ENCODE measurements at places on chromosomes 6 and 20.

- no peak for DNase-seq
These were observed 35.4 kb downstream of the GCNT2 start for GRCh38 chr6:10556589-10556988.

DNA sequence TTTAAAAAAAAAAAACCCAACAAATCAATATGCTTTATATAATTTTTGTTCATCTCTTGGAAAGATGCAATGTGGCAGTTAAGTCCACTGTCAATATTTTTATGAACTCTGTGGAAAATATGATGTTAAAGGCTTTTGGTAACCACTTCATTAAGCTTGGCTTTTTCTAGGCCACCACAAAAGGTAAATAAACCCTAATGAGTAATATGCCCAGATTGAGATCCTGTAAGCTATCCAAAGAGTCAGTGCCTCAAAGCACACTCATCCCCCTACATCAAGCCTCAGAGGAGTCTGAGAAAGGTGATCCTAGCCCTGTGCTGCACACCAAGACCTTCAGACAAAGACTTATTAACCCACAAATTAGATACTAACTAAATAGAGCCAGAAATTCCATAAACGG lies 121.1 kb downstream of the CDC5L start:
- no peak for DNase-seq

DNA sequence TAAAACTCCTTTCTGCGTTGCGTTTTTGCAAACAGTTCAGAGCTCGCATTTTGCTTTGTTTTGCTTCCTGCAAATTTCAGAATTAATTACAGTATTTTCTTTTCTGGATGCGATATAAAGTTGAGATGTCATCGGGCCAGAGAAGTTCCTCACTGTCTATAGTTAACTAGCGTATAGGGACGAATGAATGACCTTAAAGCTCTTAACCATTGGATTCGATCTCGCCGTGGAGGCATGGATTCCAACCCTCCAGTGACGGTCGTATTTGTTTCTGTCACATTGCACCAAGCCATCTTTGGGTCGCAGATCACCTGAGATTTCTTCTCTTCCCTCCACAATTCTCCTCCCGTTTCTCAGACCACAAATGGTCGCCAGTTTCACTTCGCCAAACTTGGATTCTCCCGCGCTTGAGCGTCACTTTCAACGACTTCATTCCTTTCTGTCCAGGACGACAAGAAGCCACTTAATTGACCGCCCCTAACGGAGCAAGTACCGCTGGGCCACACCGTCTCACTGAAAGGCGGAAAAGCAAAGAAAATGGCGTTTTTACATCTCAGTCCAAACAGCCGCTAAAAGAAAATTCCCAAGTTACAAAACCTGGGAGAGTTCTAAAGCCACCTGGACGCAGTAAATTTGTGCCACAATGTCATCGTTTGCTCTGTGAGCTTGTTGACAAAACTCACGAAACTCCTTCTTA lies 85.3 kb upstream of the ZNF184 start:
- DNase-seq: no peak

DNA sequence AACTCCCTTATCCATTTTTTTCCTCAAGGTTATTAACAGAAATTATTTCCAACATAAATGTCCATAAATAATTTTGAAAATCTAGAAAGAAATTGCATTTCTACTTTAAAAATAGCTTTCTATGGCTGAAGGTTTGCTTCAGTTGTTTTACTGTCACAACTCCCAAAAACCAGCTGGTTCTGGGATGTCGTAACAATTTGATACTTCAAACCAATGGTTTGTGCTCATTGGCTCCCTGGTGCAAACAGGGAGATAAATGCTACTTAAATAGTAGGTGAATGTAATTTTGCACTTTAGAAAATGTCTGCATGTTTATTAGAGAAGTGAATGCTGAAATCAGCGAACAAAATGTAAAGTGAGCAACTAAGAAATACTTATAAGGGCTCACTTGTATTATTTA lies 31.1 kb downstream of the LAMA2 start:
- DNase-seq: no peak

GRCh38 chr6:18733921-18734550 lies 346.9 kb downstream of the RNF144B start:
- DNase-seq: no peak

DNA sequence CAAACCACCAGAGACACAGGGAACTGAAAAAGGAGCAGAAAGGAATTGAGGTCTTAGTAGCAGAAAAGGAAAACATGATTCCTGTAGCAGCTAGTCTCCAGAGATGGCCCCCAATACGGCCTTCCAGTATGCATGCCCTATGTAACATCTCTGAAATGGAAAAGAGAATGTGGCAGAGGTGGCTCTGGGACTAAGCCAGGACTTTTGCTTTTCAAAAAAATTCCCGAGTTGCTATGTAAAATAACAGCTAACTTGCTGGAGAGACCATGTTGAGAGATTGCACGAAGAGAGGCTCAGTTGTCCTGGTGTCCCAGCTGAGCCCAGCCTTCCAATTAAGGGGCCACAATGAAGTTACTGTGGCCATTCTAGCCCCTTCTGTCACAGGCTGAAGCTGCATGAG lies 27.7 kb downstream of the IL20RA start:
- no peak for DNase-seq

- DNase-seq: no peak
These were observed 5.3 kb upstream of the FUCA2 start for GRCh38 chr6:143516690-143517446.

GRCh38 chr6:167687116-167687725 lies 139.5 kb upstream of the AFDN start:
- DNase-seq: no peak

GRCh38 chr6:36758516-36759147 lies 61.0 kb downstream of the RAB44 start:
- no peak for DNase-seq

DNA sequence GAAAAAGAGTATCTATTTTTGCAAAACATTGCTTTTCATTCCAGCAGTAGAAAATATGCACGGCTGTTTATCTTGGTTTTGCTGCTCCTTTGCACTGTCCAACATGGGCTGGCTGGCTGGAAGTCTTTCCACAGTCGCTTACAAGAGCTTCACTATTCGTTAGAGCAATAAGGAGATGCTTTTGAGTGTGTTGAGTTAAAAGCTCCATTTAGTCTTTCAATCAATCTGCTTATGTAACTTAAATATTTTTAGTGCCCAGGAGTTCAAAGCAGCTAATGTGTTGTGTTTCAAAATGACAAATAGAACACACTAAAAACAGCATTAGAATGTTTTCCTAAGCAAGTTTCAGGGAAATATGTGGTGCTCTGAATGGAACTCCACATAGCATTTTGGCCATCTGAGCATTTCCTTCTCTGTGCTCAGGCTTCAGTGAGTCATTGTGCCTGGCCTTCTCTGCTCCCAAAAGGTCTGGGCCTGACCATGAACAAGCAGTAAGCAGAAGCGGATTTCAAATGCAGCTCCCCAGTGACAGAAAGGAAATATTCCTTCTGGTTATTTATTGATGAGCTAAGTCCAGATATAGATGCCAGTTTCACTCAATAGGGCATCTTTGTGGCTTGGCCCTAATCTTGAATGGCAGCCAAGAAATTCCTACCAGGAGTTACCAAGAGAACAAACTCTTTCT lies 580.3 kb downstream of the TENT5A start:
- DNase-seq: no peak

GRCh38 chr20:46359233-46359751 lies 47.1 kb downstream of the ELMO2 start:
- DNase-seq: no peak

- no peak for DNase-seq
These were observed 216.2 kb downstream of the RIMS1 start for GRCh38 chr6:72102561-72102960.

GRCh38 chr6:98925831-98926230 lies 21.9 kb downstream of the FBXL4 start:
- no peak for DNase-seq

DNA sequence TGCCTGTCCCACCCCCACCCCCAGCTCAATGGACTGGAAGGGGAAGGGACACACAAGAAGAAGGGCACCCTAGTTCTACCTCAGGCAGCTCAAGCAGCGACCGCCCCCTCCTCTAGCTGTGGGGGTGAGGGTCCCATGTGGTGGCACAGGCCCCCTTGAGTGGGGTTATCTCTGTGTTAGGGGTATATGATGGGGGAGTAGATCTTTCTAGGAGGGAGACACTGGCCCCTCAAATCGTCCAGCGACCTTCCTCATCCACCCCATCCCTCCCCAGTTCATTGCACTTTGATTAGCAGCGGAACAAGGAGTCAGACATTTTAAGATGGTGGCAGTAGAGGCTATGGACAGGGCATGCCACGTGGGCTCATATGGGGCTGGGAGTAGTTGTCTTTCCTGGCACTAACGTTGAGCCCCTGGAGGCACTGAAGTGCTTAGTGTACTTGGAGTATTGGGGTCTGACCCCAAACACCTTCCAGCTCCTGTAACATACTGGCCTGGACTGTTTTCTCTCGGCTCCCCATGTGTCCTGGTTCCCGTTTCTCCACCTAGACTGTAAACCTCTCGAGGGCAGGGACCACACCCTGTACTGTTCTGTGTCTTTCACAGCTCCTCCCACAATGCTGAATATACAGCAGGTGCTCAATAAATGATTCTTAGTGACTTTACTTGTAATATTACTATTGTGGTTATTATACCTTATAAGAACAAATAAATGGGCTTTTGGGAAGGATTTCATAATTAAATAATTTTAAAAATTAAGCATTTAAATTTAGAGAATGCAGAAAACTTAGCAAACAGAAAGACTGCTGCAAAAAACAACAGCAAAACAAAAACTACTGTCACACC lies 8.4 kb downstream of the CDKN1A start:
- no peak for DNase-seq

- no peak for DNase-seq
These were observed 333.3 kb upstream of the ZFP64 start for GRCh38 chr20:52524861-52525260.

DNA sequence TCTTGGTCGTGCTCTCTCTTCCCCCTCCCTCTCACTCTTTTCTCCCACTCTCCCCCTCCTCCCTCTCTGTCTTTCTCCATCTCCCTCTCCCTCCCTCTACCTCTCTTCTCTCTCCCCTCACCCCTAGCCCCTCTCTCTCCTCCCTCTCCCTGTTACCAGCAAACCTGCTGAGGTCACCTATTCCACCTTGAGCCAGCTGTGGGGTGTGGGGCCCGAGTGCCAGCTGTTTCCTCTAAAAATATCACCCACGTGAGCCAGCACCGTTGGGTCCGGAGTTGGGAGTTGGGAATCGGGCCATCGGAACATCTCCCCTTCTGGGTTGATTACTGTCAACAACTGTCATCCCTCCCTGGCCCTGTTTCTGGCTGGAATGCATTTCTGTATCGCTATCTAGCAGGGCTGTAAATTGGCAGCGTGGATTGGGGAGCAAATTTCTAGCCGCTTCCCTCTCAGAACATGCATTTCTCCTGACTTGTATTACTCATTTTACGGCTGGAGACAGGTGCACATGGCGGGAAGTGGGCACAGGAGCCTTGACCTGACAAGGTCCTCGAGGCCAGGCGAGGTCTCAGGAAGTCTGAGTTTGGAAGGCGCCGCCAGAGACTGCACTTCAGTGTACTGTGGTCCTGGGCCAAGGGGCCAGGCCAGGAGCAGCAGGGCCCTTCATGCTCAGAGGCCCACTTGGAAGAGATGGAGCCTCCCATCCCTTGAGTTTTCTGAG lies 165.3 kb downstream of the CDH4 start:
- DNase-seq: no peak

DNA sequence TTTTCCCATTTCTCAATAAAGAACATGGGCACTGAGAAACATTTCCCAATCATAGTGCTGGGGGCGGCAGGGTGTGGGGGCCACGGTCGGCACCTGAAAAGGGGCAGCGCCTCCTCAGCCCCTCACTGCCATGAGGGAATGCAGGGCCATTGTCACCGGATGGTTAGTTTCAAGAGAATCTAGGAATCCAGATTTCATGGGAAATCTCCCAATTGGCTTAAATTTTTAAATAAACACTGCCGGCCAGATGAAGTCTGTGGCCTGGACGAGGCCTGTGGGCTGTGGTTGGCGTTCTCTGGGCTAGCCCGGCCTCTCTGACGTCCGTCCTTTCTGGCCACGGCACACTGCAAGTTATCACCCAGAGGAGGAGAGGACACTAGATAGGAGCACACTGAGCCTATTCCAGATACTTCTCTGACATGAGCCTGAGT lies 25.6 kb downstream of the MANBAL start:
- DNase-seq: no peak

- DNase-seq: no peak
These were observed 33.2 kb downstream of the PLEKHG1 start for GRCh38 chr6:150632785-150633485.

GRCh38 chr20:22106308-22106938 lies 401.0 kb downstream of the PAX1 start:
- peak; percentile 61 for DNase-seq

DNA sequence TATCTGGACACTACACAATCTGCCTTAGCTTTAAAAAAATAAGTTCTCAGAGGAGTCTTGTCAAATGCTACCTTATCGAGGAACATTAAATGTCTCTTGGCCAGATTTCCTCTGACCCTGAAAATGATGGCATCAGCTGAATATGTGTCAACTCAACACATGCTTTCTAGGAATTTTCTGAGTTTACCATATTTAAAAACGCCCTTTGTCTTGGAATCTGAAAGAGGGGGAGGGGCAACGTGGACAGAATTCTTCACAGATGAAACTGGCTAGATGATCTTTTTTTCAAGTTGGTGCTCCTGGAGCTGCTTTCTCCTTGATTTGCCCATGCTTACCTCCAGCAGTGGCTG lies 5.1 kb downstream of the SOX4 start:
- no peak for DNase-seq

DNA sequence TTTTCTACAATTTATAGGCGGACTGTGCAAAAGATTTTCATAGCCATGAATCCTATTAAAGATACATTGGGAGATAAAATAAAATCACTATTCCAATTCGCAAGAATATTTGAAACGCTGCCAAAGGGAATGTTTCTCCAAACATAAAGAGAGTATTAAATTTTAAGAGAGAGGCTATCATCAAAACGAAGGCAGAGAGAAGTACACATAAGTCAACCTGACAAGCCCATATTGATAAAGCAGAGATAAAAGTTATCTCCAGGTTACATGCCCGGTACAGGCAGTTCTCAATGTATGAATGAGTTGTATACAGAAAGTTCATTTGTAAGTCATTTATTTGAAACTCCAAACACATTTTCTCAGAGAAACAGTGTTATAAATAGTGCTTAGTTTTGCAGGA lies 193.1 kb downstream of the ATXN1 start:
- no peak for DNase-seq

DNA sequence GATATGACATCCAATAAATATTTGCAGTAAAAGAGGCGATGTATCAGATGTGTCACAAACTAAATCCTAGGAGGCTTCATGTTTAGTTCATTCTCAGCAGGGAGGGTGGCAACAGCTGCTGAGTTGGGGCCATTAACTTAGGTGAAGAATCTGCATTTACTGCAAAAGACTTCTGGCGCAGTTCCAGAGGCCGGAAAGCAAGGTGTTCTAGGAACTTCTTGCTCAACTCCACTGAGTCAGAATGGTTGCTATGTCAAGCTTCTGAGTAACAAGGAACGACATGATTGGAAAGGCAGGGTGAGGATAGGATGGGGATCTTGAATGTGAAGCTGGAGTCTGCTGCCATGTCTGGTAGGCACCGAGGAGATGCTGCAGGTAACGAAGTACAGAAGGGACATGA lies 11.7 kb downstream of the ADNP start:
- no peak for DNase-seq
